H9 (cell line): ENCODE measurements at places on chromosomes 16 and 17.
A peak's percentile ranks its signal among the peaks of the same experiment; 100 is the strongest.

DNA sequence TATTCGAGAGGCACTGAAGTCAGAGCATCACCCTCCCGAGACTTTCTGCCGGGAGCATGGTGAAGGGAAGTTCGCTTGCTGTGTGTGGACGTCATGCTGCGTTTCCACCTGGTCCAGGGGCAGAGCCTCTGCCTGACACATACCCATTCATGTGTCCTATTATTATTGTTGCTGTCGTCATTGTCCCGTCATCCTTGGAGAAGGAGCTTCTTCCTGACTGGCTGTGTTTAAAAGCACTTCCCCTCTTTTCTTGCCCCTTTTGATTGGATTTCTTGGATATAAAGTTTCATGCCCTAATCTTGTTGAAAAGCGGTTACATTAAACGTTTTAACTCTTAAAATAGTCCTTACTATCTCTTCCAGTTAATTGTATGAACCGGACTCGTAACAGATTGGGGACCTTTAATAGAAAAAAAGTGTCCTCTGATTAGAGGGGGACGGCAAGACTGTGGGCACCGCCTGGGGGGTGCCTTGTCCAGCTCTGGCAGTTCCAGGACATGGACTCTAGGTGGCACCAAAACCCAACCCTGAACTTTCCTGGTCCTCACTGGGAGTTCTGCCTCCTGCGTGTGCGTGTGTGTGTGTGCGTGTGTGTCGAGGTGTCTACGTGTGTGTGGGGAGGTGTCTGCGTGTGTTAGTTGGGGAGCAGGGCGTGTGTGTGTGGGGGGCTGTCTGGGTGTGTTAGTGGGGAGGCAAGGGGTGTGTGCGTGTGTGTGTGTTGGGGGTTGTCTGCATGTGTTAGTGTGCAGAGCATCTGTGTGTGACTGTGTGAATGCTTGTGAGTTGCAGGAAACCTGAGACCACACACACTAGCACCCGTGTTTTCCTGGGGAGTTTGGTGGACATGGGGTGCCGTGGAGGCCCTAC, 133.3 kb upstream of the CIBAR2 start:
- peak; percentile 71 for DNase-seq

GRCh38 chr16:50437769-50438437, 69.1 kb upstream of the BRD7 start:
- DNase-seq, result no peak

DNA sequence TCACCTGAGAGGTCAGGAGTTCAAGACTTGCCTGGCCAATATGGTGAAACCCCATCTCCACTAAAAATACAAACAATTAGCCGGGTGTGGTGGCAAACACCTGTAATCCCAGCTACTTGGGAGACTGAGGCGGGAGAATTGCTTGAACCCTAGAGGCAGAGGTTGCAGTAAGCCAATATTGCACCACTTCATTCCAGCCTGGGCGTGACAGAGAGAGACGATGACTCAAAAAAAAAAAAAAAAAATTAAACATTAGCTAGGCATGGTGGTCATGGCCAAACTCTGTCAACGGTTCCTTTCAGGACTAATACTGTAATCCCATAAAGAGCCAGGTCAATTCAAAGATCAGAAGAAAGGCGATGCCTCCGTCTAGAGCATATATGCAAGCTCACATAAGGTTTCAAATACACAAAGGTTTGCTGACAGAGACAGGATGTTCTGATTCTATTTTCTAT, 2.4 kb downstream of the RNF157 start:
- no peak for DNase-seq

DNA sequence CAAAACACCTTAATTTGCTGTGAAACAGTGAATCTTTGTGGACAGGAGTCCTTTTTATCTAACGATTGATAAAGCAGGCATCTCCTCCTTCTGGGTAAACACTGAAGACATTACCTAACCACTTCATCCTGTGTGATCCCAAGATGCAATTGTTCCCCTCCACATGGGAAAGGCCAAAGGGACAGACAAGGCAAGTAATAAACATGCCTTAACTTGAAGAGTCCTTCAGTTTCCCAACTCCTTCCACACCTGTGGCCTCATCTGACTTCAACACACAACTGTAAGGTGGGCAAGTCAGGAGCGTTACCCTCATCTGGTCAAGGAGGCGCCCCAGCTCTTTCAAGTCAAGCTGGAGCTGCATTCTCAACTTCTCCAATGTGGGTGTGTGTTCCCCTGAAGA, 278.6 kb downstream of the ABCC12 start:
- DNase-seq, result no peak

GRCh38 chr17:32503251-32504165, 16.7 kb downstream of the CDK5R1 start:
- DNase-seq, result no peak

DNA sequence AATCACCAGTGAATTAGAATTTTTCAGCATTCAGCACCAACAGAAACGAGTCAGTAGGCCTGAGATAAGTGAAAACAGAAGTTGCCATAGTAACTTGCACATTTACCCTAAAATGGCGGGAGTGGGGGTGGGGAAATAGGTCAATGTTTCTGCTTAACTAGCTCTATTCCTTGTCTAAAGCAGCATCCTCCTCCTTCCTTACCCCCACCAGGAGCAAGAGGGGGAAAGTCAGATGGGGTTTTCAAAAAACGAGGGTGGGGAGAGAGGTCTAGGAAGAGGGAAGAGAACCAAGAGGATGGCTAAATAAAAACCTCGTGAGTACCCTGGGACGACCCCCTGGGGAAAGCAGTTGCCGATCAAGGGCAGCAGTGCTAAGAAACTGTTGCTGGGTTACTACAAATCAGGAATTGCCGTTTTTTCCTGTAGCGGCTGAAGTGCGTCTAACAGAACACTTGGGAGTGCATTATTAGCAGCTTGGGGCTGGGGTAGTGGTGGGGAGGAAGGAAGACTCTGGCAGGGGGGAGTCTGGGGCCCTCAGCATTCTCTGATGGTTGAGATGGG, 34.4 kb upstream of the MNT start:
- DNase-seq, result peak; percentile 73

DNA sequence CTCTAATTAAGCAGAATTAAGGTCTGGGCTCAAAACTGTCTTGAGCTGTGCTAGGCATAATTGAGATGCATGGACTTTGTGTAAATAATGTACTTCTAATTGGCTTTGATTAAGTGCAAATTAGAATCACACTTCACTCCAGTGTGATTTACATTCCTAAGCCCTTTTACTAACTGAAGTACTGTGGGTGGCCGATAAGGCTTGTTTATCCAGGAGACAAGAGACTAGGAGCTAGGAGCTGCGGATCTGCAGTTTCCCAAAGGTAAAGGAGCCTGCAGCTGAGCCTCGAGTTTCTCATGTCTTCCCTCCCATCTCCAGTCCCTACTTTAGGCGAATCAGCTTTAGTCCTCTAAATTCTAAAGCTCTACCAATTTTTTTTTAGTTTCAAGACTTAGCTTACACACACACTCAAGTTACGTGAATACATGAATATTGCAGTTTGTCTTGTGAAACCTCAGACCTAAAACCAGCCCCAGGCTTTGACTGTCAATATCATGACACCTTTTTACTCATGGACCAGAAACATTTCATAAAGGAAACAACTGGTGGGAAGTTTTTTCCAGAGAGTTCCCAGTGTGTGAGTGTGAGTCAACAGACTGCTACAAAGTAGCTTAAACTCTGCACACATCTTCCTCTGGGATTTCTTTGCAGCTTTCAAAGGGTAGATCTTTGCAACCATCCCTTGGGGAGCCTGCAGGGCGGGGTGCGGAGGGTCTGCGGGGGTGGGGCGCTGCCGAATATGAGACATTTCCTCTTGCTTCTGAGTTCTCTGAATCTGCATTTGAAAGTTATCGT, 113.9 kb upstream of the TBX2 start:
- peak; percentile 52 for DNase-seq

DNA sequence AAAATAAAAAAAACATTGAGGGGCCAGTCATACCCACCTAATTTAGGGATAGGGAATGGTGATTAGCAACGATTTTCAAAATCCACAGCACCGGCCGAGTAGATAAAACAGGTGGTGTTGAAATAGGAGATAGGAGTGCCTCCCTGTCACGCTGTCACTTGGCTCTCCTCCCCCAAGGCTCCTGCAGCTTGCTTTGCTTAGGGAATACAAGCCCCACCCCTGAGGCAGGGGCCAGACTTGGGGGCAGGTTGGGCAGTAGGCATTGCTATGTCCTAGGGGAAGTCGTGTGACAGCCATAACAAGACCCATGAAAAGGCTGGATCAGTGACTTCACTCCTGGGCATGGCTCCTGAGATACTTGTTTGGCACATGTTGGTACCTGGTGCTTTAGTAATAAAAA, 25.8 kb downstream of the POLR2A start:
- DNase-seq, result no peak

DNA sequence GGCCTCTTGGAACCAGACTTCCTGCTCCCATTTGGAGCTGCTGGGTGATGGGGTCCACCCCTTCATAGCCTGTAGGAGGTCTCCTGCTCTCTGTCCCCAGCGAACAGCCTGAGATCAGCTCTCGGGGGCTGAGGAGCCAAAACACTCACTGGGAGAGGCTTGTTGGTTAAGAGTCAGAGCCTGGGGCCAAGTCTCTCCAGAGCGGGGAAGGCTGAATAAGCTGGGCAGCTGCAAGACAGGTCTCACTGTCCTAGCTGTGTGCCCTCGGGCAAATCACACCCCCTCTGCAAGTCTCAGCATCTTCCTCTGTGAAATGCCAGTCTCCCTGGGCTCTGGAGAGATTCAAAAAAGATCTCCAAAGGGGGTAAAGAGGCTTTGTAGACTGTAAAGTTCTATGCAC, 174.6 kb downstream of the WSCD1 start:
- DNase-seq, result peak; percentile 30

DNA sequence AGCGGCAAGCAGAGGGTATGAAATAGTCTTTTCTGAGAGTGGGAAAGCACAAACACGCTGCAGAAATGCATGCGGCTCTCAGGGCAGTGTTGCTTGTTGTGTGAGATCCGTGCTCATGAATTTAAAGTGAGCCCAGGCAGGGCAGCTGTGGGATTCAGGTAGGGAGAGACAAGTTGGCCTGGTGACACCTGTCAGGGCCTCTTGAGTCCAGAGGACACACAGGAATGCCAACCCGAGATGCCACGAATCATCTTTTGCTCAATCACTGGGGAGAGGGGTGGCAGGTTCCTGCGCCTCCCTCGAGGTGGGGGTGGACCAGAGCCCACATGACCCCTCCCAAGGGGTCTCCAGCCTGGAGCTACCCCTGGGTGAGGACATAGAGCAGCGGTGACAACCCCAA, 211.9 kb downstream of the GSG1L start:
- DNase-seq, result no peak

GRCh38 chr16:62967611-62968010, 931.4 kb upstream of the CDH8 start:
- no peak for DNase-seq

DNA sequence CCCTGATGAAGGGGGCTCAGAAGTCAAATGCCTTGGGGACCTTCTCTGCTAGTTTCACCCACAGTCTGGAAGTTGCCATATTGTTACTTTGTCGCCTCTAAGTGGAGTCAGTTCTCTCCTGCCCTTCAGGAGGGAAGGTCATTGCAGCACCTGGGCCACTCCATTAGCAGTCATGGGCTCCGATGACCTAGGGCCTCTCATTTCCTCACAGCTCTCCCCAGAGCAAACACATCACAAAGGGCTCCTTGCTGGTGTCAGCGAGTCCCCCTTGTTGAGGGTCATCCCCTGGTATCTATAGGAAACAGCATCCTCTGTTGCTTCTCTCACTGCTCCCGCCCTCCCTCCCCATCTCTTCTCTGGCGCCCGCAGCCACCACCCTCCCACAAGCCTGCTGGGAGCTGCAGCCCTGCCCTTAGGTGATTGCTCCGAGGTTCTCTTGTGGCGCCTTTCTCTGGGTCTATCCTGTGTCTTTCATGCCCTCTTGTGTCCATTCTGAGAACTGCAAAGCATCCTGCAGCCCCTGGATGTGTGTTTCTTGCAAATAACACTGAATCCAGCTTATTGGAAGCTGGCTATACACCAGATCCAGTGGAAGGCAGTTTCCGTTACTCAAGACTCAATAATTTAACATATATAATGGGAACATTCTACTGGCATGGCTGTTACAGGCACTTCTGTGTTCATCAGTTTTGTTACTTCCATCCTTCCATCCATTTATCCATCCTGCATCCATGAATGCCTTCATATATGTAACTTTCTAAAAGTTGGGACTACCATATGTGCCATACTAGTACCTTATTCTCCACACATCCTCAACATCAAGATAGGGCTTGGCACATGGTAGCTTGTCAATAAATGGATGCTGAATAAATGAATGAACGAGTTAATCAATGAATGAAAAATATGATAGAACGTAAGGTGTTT, 21.2 kb downstream of the PDILT start:
- peak; percentile 88 for DNase-seq

DNA sequence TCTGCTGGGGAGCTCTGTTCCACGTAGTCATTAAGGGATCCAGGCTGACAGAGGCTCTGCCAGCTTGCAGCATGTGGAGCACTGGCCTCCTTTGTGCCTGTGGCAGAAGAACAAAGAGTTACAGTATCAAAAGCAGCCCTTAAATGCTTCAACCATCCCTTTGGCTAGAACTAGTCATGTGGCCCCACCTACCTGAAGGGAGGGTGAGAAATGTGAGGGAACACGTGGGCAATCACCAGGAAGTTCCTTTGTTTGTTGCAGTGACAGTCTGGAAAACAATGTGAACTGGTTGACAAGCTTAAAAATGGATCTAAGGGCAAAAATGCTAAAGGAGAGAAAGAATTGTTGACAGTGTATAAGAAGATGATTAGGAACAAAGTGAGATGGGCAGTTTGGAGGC, 290.4 kb upstream of the HSBP1 start:
- DNase-seq, result no peak

- DNase-seq, result no peak
Measured at GRCh38 chr17:11388054-11388453, 147.0 kb downstream of the SHISA6 start.
